ENCODE measurements at places on chromosomes 6 and 20. TPM values are rescaled to one million over a fixed set of nuclear protein-coding genes. Genes with fewer than 3 reads are reported as not detected.

Gene CDH26
- 0.53 TPM for total RNA-seq

Gene EDN3
- 0.35 TPM for total RNA-seq

Gene SLC24A3
- not detected for total RNA-seq

Gene LGSN
- total RNA-seq: 0.15 TPM

Gene ADAM33
- not detected for total RNA-seq

- H3K4me1 ChIP-seq: peaks cover 6% of the 10 kb centered on the region
- DNase-seq: no peak
- peaks cover 59% of the 10 kb centered on the region for H3K27me3 ChIP-seq
- no peaks in the 10 kb centered on the region for H3K36me3 ChIP-seq
These were observed 1.7 kb downstream of the POPDC3 start for GRCh38 chr6:105178110-105178509.

- DNase-seq: no peak
- no peak overlapping the region for H3K4me3 ChIP-seq
- H3K27ac ChIP-seq: no peak overlapping the region
- no peaks in the 10 kb centered on the region for H3K36me3 ChIP-seq
These were observed 20.2 kb downstream of the SDCBP2 start for GRCh38 chr20:1308702-1309095.

DNA sequence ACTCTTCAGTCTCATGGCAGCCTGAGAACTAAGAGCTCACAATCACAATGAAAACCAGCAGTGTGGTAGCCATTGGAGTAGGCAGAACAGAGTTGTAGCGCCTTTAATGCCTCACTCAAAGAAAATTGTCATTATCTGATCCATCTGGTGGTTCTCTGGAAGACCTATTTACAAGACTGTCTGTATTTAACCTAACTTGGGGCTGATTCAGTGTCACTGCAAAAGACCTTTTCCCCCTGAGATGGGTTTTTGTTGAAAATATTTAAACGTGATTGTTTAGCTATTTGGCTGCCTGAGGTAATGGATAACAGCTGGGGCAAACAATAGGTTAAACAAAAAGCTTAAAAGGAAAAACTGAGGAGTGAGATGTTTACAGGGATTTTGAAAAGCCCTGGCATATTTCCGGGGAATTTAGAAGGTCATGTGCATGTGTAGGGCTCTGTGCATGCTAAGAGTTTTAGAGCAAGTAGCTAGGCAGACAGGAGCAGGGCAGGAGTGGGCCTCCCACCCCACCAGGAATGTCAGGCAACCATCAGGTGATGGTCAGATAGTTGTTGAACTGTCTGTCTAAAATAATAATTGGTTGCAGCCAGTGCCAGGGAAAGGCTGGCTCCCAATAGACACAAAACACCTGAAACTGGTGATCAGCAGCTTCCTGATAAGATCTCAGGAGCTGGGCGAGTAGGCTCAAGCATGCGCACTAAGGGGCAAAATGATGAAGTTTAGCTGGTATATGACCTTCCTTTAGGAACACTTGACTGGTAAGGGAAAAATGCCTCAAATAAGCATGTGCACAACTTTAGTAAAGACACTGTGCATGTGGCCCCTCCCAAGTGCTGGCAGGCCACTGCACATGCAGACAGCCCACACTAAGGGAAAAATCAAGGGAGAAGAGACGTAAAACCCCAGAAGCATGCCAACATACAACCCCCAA is 70.8 kb upstream of the AKIRIN2 start:
- H3K27ac ChIP-seq: no peak overlapping the region
- H3K4me1 ChIP-seq: no peaks in the 10 kb centered on the region
- H3K27me3 ChIP-seq: peaks cover 2% of the 10 kb centered on the region
- no peak overlapping the region for H3K4me3 ChIP-seq
- DNase-seq: no peak

- H3K27ac ChIP-seq: no peak overlapping the region
- DNase-seq: no peak
- peaks cover 30% of the 10 kb centered on the region for H3K36me3 ChIP-seq
- no peak overlapping the region for H3K4me3 ChIP-seq
These were observed 46.0 kb downstream of the HUS1B start for GRCh38 chr6:610882-611281.

- no peak for DNase-seq
- no peaks in the 10 kb centered on the region for H3K36me3 ChIP-seq
- H3K4me3 ChIP-seq: no peak overlapping the region
- no peaks in the 10 kb centered on the region for H3K4me1 ChIP-seq
These were observed 414.9 kb downstream of the KIF16B start for GRCh38 chr20:16158090-16158975.

DNA sequence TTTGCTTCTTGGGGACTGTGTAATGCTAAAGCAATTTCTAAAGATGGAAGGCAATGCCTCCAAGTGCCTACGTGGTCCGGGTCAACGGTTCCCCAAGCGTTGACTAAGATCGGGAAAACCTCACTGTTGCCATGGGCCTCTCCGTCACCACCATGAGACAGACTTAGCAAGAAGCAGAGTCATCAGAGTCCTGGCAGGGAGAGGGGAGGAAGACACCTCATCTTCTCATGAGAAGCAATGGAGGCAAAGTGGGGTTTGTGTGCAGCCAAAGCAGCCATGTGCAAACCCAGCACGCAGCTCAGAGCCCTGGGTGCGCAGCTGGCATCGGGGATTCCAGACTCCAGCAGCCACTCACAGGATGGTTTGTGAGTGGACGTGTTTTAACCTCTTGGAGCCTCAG is 111.4 kb downstream of the SYNDIG1 start:
- no peaks in the 10 kb centered on the region for H3K4me1 ChIP-seq
- H3K27ac ChIP-seq: no peak overlapping the region
- no peak for DNase-seq
- H3K36me3 ChIP-seq: no peaks in the 10 kb centered on the region
- H3K4me3 ChIP-seq: no peak overlapping the region

DNA sequence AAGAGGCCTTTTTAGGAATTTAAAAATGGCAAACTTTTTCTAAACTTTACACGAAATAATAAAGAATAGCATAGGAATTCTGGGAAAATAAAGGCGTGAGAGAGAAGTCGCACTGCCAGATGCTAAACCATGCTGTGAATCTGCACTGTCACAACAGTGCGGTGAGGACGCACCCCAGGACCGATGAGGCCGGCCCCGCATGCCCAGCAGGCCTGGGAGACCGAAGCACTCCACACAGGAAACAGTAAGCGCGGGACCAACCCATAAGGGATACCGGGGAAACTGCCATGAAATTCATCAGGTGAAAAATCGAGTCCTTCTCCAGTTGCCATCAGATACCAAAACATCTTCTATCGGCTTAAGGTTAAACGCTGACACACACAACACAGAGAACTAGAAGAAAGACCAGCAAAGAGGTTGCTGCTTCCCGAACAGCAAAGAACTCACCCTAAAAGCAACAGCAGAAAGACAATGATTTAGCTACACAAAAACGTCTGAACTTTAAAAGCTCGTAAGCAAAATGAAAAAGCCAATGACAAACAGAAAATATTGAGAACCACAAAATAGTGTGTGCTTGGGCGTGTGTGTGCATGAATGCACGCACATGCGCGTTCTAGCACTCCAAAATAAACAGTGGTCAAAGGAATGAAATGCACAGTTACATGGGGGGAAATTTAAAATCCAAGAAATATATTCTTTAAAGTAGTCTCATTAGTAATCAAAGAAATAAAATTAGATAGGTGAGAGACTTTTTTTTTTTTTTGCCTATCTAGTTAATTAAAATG is 15.4 kb downstream of the RAMACL start:
- H3K4me1 ChIP-seq: no peaks in the 10 kb centered on the region
- H3K4me3 ChIP-seq: no peak overlapping the region
- H3K27me3 ChIP-seq: peaks cover 2% of the 10 kb centered on the region
- no peak for DNase-seq
- no peak overlapping the region for H3K27ac ChIP-seq

- H3K4me1 ChIP-seq: peaks cover 12% of the 10 kb centered on the region
- no peak overlapping the region for H3K4me3 ChIP-seq
- no peak overlapping the region for H3K27ac ChIP-seq
- peaks cover 20% of the 10 kb centered on the region for H3K27me3 ChIP-seq
- no peak for DNase-seq
- H3K36me3 ChIP-seq: no peaks in the 10 kb centered on the region
These were observed 8.3 kb downstream of the HSPA12B start for GRCh38 chr20:3740615-3741301.

DNA sequence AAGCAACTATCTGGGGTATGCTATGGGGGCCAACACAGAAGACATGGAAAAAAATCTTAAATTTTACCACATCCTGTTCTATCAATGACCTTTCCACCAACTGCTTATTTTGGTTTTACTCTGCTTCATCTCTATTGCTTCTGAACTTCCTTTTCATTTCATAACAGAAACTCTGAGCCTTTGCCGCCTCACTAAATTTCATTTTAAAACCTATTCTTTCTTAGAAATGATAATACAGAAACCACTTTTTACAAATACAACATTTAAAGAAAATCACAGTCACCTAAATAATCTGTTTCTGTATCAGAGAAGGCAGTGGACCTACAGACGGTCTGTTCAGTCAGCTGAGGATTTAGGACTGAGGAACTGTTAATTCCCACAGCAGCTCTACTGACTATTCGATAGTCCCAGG is 117.5 kb downstream of the KCNQ5 start:
- H3K4me1 ChIP-seq: peaks cover 31% of the 10 kb centered on the region
- H3K27ac ChIP-seq: no peak overlapping the region
- peaks cover 8% of the 10 kb centered on the region for H3K36me3 ChIP-seq
- no peaks in the 10 kb centered on the region for H3K27me3 ChIP-seq

Measured in activated CD4-positive, alpha-beta memory T cell treated with anti-CD3 and anti-CD28 coated beads, Interleukin-2, amount 10 ng/mL, durations not matched to agents 7 days and 5 days (primary cell).